ENCODE measurements at places on chromosomes 1 and 21.

- H3K27ac ChIP-seq = peak overlapping the region; percentile 80
- peaks cover 2% of the 10 kb centered on the region for H3K27me3 ChIP-seq
- H3K4me1 ChIP-seq = peaks cover 52% of the 10 kb centered on the region
- no peak for DNase-seq
- peak overlapping the region; percentile 73 for H3K4me3 ChIP-seq
- H3K36me3 ChIP-seq = peaks cover 40% of the 10 kb centered on the region
Observed at GRCh38 chr1:234398849-234399381, 25.7 kb downstream of the COA6 start.

- peak overlapping the region; percentile 98 for H3K4me3 ChIP-seq
- peaks cover 16% of the 10 kb centered on the region for H3K4me1 ChIP-seq
- H3K36me3 ChIP-seq = peaks cover 16% of the 10 kb centered on the region
Observed at GRCh38 chr1:235160383-235160956, 580 bp downstream of the RBM34 start.

DNA sequence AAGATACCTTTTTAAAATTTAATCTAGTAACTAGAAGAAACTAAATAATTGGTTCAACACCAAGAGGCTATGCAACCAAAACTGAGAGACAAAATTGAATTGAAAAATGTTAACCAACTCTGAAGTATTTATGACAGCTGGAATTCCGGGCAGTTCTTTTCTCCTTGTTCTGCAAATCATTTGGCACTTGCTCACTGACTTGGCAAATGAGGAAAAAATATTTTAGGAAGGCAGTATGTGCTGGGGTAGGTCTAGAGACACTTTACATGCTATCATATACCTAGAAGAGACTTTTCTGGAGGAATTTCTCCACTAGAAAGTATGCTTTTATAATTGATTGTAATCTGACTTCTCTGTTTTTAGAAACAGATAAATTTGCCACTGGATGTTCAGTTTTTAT, 22.1 kb upstream of the SH3D21 start:
- H3K27me3 ChIP-seq = no peaks in the 10 kb centered on the region
- peak overlapping the region; percentile 61 for H3K27ac ChIP-seq
- no peak overlapping the region for H3K4me3 ChIP-seq
- H3K36me3 ChIP-seq = peaks cover 46% of the 10 kb centered on the region

DNA sequence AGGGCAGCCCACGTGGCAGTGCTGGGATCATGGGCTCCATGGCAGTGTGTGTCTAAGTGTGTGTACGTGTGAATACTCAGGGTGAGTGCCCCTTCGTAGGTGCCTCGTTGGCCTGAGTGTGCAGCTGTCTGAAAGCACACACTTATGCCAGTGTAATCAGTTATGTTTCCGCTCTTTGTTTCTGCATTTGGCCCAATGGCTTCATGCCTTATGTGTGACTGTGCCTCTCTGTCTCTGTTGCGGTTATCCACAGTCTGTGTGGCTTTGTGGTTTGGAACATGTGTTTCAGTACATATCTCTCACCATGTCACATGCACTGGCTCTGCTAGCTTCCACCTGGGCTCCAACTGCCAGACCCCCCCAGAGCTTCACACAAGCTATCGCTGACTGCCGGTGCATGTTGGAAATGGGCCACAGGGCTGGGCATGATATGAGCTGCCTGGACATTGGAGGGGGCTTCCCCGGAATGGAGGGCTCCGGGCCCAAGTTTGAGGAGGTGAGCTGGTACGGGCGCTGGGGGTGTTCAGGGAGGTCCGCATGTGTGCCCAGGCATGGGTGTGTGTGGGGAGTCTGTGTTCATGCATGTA, 70.3 kb upstream of the TINAGL1 start:
- H3K4me3 ChIP-seq = peak overlapping the region; percentile 6
- peak; percentile 39 for DNase-seq
- peaks cover 36% of the 10 kb centered on the region for H3K4me1 ChIP-seq
- peaks cover 5% of the 10 kb centered on the region for H3K27me3 ChIP-seq

DNA sequence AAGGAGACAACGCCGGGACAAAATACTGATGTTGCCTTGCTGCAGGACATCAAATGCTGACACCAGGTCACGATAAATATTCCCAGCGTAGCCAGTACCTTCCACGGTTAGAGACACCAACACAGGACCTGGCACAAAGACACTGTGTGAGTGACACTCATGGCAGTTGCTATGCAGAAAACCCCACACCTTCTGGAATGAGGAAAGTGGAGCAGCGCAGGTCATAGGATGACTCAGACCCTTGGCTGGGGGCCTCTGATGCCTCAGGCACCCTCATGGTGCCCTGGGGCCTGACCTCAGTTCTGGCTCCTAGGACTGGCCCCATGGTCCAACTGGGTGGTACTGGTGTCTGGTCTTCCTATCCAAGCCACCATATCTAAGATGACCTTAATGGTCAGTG, 7.0 kb downstream of the DCST2 start:
- H3K27me3 ChIP-seq = peaks cover 7% of the 10 kb centered on the region
- H3K4me3 ChIP-seq = no peak overlapping the region
- H3K36me3 ChIP-seq = no peaks in the 10 kb centered on the region
- DNase-seq = no peak
- no peaks in the 10 kb centered on the region for H3K4me1 ChIP-seq
- H3K27ac ChIP-seq = no peak overlapping the region

DNA sequence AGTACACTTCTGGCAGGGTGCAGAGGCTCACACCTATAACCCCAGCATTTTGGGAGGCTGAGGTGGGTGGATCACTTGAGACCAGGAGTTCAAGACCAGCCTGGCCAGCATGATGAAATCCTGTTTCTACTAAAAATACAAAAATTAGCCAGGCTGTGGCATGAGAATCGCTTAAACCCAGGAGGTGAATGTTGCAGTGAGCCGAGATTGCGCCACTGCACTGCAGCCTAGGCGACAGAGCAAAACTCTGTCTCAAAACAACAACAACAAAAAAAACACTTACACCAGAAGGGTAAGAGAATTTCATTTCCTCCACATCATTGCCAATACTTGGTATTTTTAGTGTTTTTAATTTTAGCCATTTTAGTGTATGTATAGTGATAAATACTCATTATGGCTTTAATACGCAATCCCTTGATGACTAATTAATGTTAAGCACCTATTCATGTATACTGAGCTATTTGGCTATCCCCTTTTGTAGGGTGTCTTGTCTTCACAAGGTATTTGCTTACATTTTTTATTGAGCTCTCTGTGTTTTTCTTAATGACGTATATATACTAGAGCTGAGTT, 77.1 kb upstream of the TNR start:
- peaks cover 7% of the 10 kb centered on the region for H3K27me3 ChIP-seq
- no peaks in the 10 kb centered on the region for H3K36me3 ChIP-seq
- H3K4me3 ChIP-seq = no peak overlapping the region
- H3K4me1 ChIP-seq = no peaks in the 10 kb centered on the region
- DNase-seq = no peak
- no peak overlapping the region for H3K27ac ChIP-seq

DNA sequence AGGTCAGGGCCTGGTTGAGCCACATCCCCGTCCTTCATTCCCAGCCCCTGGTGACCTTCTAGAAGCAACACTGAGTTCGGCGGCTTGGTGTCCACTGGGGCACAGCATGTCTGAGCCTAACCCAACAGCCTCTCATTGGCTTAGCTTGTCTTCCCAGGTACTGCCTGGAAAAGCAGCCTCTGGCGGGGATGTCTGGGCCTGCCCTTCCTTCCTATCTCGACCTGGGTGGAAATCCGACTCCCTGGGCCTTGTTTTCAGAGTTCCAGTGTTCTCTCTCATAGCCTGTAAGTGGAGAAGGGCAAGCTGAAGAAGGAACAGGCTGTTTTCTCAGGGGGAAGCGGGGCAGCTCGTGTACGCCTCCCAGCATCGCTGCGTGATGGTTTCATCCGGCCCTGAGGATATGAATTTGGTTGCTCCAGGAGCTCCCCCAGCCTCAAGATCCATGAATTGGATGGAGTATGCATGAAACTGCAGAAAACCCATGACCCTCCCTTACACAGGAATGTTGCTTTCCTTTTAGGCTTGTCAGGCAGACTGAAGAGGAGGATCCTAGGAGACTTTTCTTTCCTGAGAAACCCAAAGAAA, 116.5 kb upstream of the IRF2BP2 start:
- H3K4me1 ChIP-seq = peaks cover 96% of the 10 kb centered on the region
- H3K4me3 ChIP-seq = no peak overlapping the region

DNA sequence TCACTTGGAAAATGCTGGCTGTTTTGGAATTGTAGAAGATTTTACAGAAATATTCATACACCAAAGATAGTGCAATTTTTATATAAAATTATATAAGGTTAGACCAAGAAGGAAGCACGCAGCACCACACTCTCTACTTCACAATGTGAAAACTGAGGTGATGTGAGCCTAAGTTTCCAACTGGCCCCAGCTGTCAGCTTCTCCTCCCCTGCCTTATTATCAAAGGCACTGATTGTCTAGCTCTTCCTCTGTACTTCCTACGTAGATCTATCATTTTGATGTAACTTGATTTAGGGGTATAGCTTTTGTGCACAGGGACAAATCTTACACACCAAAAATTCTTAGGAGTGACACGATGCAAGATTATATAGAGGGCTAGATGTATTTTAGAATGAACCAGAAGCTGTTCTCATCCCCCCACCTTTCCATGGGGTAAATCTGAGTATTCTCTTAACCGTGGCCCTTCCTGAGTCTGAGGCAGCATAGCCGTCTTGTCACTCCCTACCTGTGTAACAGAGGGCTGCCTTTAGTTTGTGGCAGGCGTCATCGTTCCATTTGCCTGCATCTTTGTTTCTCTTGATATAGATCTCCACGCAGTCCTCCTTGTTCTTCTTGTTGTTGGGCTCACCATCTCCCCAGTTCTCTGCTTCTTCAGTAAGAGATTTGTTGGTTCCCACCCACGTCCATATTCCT, 3.4 kb downstream of the SELL start:
- no peaks in the 10 kb centered on the region for H3K27me3 ChIP-seq
- peak overlapping the region; percentile 93 for H3K4me3 ChIP-seq
- H3K27ac ChIP-seq = peak overlapping the region; percentile 95

- DNase-seq = peak; percentile 72
- H3K27ac ChIP-seq = peak overlapping the region; percentile 32
- H3K4me1 ChIP-seq = peaks cover 45% of the 10 kb centered on the region
Observed at GRCh38 chr1:231460614-231461013, 38.5 kb upstream of the EGLN1 start.

- no peak overlapping the region for H3K4me3 ChIP-seq
- peaks cover 14% of the 10 kb centered on the region for H3K4me1 ChIP-seq
- no peak overlapping the region for H3K27ac ChIP-seq
- DNase-seq = no peak
Observed at GRCh38 chr1:236854605-236854983, 59.5 kb downstream of the MTR start.

Measured in activated T-helper 1 cell treated with anti-CD3 and anti-CD28 coated beads, Interleukin-12 subunit alpha, Interleukin-12 subunit beta, Interleukin-2, Interleukin-4 antibody, amounts not matched to agents 30 ng/mL and 10 ng/mL and 1 ng/mL, durations not matched to agents 14 hours and 24 hours and 36 hours (primary cell).